Chondrocyte (in vitro differentiated cells): ENCODE measurements at places on chromosomes 16 and 17. TPM values are rescaled to one million over a fixed set of nuclear protein-coding genes. Genes with fewer than 3 reads are reported as not detected.

GRCh38 chr17:10726196-10726595, 3.6 kb downstream of the TMEM220 start:
- DNase-seq = no peak

- DNase-seq = peak; percentile 79
These were observed 357.4 kb downstream of the SEC14L1 start for GRCh38 chr17:77498091-77498741.

The ZNF597 gene
- total RNA-seq = 2.0 to 2.7 TPM (median 2.5 TPM) in 3 replicates

The MYLK3 gene
- total RNA-seq = 0.05 to 0.65 TPM (median 0.32 TPM) in 3 replicates
